Effector memory CD4-positive, alpha-beta T cell (primary cell): ENCODE measurements at places on chromosomes 11 and 22.
A peak's percentile ranks its signal among the peaks of the same experiment; 100 is the strongest.

GRCh38 chr11:109223451-109223850, 198.5 kb upstream of the C11orf87 start:
- no peak overlapping the region for H3K4me3 ChIP-seq
- DNase-seq = no peak
- H3K27ac ChIP-seq = no peak overlapping the region
- H3K4me1 ChIP-seq = no peaks in the 10 kb centered on the region
- H3K36me3 ChIP-seq = no peaks in the 10 kb centered on the region

- no peaks in the 10 kb centered on the region for H3K27me3 ChIP-seq
- no peak overlapping the region for H3K4me3 ChIP-seq
- no peak for DNase-seq
- H3K27ac ChIP-seq = no peak overlapping the region
- H3K36me3 ChIP-seq = no peaks in the 10 kb centered on the region
These were observed 408.3 kb downstream of the ETS1 start for GRCh38 chr11:128179039-128179438.

GRCh38 chr11:15118431-15118830, 3.7 kb downstream of the INSC start:
- H3K27ac ChIP-seq = no peak overlapping the region
- H3K27me3 ChIP-seq = peaks cover 14% of the 10 kb centered on the region
- H3K36me3 ChIP-seq = no peaks in the 10 kb centered on the region
- no peak overlapping the region for H3K4me3 ChIP-seq
- DNase-seq = no peak

DNA sequence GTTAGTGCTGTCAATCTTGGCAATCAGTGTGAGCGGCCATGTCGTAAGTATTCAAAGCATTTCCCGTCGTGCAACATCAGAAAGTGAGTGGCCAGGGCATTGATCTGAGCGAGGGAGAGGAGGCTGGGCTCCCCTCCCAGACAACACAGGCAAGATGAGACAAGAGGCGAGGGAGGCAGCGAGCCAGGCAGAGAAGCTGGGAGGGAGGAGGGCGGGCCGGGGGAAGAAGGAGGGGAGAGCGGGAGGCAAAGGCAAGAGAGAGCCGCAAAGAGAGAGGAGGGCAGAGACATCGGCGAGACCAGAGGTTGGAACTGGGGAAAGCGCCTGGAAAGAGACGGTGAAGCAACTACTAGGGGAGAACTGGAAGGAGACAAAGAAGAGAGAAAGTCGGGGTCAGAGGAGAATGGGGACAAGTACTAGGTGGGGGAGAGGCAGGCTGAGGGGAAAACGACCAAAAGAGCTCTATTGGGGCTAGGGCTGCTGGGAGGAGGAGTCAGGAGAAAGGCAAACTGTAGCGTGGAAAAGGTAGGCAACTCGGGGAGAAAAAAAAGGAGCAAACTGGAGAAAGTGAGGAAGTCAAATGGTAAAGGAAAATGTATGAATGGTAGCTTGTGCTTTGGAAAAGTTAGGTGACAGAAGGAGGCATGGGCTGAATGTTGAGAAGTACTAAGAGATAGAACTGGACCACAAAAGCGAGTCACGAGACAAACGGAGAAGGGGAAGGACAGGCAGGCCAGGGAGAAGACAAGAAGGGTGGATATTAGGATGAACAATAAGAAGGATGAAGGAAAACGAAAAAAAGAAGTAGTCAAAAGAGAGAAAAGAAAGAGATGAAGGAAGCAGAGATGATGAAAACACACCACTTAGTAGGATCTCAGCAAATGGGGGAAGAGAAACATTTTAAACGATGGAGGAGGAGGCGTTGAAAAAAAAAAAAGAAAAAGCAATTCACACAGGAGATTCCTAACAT, 130.5 kb upstream of the C11orf58 start:
- H3K27me3 ChIP-seq = peaks cover 77% of the 10 kb centered on the region
- H3K27ac ChIP-seq = no peak overlapping the region
- DNase-seq = no peak
- H3K4me1 ChIP-seq = peaks cover 31% of the 10 kb centered on the region

DNA sequence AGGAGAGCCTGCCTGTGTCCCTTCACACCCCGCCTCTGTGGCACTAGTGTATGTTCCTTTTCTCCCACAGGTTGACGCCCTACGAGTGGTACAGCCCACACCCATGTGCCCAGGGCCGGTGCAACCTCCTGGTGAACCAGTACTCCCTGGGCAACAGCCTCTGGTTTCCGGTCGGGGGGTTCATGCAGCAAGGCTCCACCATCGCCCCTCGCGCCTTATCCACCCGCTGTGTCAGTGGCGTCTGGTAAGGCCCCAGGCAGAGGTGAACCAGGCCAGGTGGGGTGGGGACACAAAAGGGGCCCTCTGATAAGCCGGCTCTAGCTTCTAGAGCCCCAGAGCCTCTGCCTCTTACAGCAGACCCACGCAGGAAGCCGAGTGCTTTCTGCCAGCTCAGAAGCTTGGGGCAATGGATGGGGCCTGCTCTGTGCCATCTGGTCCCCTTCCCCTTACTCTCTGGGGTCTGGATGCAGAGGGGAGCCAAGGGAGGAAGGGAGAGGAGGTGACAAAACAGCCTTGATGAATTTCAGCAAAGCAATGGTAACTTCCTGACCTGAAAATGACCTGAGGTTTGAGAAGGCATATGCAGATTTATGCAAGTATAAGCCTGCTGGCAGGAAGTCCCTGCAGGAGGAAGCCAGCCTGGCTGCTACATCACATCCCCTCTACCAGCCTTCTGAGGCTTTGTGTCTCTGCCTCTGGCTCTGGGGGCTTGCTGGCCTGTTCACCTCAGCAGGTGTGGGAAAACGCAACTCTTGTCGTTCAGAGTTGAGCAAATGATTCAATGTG, 67.0 kb upstream of the TBCEL start:
- no peaks in the 10 kb centered on the region for H3K27me3 ChIP-seq
- H3K36me3 ChIP-seq = no peaks in the 10 kb centered on the region
- DNase-seq = no peak
- H3K4me3 ChIP-seq = no peak overlapping the region

GRCh38 chr22:19330865-19331418, 39.4 kb upstream of the CLTCL1 start:
- no peaks in the 10 kb centered on the region for H3K4me1 ChIP-seq
- no peak for DNase-seq
- H3K27ac ChIP-seq = no peak overlapping the region
- H3K4me3 ChIP-seq = no peak overlapping the region
- H3K27me3 ChIP-seq = no peaks in the 10 kb centered on the region
- H3K36me3 ChIP-seq = peaks cover 50% of the 10 kb centered on the region

- H3K4me1 ChIP-seq = no peaks in the 10 kb centered on the region
- no peaks in the 10 kb centered on the region for H3K27me3 ChIP-seq
- H3K27ac ChIP-seq = no peak overlapping the region
- DNase-seq = no peak
- H3K4me3 ChIP-seq = no peak overlapping the region
- H3K36me3 ChIP-seq = no peaks in the 10 kb centered on the region
These were observed 101.4 kb downstream of the FDX1 start for GRCh38 chr11:110530900-110531741.

DNA sequence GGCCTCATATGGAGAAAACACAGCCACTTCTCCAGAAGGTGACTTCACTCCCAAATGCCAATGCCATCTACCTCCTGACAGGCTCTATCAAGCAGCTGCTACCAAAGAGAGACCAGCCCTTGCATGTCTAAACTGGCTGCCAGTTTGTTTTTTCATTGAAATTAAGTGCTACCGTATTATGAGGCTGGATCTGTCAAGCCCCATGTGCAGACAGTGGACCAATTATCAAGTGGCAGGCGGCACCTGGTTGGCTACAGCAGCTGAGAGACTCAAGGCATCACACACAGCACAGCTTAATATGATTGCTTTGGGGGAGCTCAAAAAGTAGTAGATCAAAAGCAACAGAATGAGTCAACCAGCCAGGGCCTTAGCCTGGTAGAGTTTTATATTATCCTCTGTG, 1293.0 kb upstream of the TENM4 start:
- DNase-seq = no peak
- H3K4me1 ChIP-seq = no peaks in the 10 kb centered on the region
- H3K36me3 ChIP-seq = no peaks in the 10 kb centered on the region
- no peak overlapping the region for H3K4me3 ChIP-seq

DNA sequence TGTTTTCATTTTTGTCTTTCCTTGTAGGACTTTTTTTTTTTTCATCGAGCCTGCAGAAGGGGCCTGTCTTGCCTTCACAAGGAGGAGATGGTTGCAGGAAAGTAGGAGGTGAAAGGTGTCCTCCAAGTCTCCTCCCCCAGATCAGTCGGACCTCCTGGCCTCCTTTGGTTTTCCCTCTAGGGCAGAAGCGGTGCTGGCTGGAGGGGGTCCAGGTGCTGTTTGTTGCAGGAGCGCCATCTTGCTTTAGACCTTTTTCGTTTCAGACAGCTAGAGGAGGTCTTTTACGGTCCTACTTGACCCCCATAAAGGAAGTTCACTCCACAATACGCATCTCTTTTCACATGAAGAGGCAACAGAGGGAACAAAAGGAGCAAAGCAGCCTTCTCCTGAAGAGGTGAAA, 66.0 kb downstream of the ZBTB16 start:
- H3K27ac ChIP-seq = no peak overlapping the region
- H3K27me3 ChIP-seq = no peaks in the 10 kb centered on the region
- no peaks in the 10 kb centered on the region for H3K4me1 ChIP-seq
- H3K36me3 ChIP-seq = no peaks in the 10 kb centered on the region

DNA sequence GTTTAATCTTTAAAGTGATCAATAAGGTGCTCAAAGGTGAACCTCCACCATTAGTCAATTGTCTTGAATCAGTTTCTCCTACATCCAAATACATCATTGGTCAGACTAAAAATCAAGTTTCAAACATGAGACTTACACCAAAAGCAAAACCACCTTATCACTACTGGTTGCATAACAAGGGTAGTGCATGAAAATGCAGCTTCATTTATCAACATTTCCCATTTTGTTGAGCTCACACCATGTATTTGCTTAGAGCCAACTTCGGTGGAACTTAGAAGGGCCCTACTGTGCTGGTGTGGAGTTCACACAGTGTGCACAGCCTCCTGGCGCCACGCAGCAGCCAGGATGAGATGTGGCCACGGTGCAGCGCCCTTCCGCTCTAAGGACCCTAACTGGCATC, 23.1 kb upstream of the PHLDA2 start:
- no peaks in the 10 kb centered on the region for H3K4me1 ChIP-seq
- peaks cover 94% of the 10 kb centered on the region for H3K36me3 ChIP-seq
- DNase-seq = no peak
- no peak overlapping the region for H3K4me3 ChIP-seq

DNA sequence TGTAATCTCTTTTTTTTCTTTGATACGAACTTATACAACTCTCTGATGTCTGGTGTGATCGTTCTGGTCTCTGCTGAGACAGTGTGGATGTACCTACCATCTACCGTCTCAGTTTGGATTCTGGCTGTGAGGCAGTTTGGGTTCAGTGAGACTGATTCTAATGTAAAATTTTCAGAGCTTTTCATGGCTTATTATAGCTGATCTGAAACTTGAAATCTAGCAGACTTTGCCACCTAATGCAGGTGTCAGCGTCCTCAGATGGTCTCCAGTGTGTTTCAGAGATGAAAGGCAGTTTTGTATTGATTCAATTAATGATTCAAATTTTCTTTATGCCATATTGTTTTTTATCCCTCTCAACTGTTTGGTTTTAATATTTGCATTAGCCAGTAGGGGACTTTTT, 35.9 kb downstream of the PPFIBP2 start:
- H3K27me3 ChIP-seq = no peaks in the 10 kb centered on the region
- no peaks in the 10 kb centered on the region for H3K36me3 ChIP-seq
- no peak for DNase-seq
- H3K27ac ChIP-seq = no peak overlapping the region
- no peaks in the 10 kb centered on the region for H3K4me1 ChIP-seq

- no peak overlapping the region for H3K4me3 ChIP-seq
- peaks cover 2% of the 10 kb centered on the region for H3K27me3 ChIP-seq
- H3K27ac ChIP-seq = no peak overlapping the region
These were observed 61.4 kb upstream of the SYT13 start for GRCh38 chr11:45347348-45348082.

GRCh38 chr11:20634044-20634443, 34.6 kb downstream of the SLC6A5 start:
- H3K4me3 ChIP-seq = no peak overlapping the region
- H3K36me3 ChIP-seq = no peaks in the 10 kb centered on the region
- no peak for DNase-seq
- no peaks in the 10 kb centered on the region for H3K27me3 ChIP-seq
- H3K4me1 ChIP-seq = no peaks in the 10 kb centered on the region

DNA sequence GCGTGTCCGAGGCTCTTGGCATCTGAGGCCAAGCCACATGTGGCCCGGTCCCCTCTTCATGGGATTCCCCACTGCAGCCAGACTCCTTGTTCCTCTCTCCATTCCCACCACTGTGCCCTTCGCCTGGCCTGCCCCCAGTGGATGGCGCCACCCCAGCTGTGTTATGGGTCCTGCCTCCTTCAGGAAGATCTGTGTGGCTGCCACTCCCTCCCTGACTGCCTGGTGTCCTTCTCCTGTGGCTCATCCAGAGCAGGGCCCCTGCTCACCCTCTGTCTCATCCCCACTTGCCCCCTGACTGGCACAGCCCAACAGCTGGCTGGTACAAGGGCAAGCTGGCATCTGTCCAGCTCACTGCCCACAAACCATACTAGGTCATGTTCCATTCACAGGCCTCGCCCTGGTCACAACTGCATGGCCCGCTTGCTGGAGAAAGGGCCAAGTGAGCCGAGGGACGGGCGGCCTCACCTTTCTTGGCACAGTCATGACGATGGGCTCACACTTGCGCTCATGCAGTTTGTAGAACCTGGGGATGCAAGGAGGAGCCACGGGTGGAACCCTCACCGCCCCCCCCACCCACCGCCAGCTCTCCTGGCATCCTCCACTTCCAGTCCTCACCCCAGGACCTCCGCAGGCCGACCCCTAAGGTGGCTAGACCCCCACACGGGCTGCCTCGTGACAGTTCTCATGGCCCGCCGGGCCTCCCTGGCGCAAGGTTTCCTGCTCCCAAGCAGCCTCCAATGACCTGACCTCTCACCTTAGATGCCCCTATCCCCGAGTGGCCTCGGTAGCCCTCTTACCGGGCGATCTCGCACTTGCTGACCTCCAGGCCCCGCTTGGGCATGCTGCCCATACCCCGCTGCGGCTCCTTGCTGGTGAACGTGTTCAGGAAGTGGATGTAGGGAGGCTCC, 2.1 kb upstream of the PTPRCAP start:
- peak overlapping the region; percentile 94 for H3K4me3 ChIP-seq
- peaks cover 61% of the 10 kb centered on the region for H3K4me1 ChIP-seq
- H3K27me3 ChIP-seq = no peaks in the 10 kb centered on the region
- peaks cover 12% of the 10 kb centered on the region for H3K36me3 ChIP-seq

DNA sequence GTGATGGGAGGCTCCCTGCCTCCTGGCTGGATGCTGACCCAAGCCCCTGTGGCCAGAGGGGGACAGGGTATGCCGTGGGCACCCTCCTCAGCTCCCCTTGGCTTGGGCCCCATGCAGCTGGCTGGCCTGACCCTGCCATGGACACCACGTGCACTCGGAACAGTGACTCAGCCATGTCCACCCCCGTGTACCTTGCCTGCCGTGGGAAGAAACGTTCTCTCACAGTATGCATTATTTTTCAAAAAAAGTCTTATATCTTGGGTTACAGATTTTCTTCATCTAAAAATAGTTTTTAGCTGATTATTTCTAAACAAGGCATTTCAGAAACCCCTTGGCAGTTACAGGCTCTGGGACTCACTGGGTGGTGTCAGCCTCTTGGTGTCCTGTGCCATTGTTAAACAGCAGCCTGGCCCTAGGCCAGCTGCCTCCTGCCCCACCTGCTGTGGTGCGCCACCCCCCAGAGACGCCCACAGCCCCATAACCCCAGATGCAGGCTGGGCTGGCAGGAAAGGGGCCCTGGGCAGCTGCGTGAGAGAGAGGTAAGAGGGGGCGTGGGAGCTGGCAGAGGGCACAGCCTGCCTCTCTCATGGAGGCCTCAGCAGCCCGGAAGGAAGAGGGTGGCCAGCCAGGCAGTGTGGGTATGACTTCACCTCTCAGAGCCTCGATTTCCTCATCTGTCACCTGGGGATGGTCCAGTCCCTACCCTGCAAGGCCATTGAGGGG, 99.8 kb downstream of the MORC2 start:
- H3K4me3 ChIP-seq = no peak overlapping the region
- no peaks in the 10 kb centered on the region for H3K27me3 ChIP-seq
- no peak overlapping the region for H3K27ac ChIP-seq
- H3K36me3 ChIP-seq = no peaks in the 10 kb centered on the region
- no peak for DNase-seq
